ENCODE measurements at places on chromosomes 4 and X.

DNA sequence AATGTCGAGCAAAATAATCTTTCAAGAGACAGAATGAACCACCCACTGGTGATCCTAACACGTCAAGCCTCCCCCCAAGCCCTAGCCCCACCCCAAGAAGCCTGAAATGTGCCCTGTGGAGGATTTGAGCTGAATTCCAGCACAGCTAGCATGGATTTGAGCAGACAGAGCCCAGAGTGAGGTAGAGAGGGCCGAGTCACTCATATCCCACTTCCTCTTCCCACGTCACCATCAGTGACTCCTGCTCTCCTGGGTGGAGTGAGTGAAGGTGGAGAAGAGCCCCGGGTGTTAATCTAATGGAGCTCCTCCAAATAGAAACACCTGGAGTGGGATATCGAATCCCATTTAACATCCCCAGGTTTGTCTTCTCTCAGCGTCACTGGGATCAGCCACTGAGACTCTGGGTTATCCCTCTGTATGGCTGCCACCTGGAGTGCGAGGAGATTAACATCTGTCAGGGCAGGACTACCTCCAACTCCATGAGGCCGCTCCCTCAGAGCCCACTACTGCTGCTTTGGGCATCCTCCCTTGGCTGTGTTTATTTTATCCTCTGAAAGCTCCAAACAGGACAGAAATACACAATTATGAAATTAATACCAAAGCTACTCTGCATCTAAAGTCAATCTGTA lies 136.6 kb downstream of the NWD2 start:
- no peak for DNase-seq

DNA sequence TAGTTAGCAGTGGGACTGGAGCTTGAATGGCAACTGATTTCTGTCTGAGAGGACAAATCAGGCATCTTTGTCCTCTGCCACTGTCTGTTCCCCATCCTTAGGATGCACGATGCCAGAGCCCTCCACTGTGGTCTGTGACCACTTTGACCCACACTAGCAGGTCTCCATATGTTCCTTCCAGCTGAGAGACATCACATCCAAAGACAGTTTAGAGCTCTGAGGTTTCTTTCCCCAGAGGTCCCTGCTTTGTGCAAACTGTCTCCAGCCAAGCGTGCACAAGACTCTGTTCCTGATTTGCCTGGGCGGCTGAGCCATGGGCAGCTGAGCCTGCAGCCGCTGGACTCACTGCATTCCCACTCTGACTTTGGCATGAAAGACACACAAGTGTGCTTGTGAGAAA lies 98.0 kb downstream of the PTTG2 start:
- DNase-seq: no peak

GRCh38 chr4:55169352-55169961 lies 44.1 kb upstream of the KDR start:
- no peak for DNase-seq

GRCh38 chr4:13721894-13722293 lies 94.4 kb upstream of the BOD1L1 start:
- DNase-seq: no peak

Data from RCC 7860 (cell line).